Sigmoid colon (tissue), 7 donors: ENCODE measurements at places on chromosomes 1 and 21. TPM values are rescaled to one million over a fixed set of nuclear protein-coding genes. Genes with fewer than 3 reads are reported as not detected.

Gene CADM3
- total RNA-seq: 21.0 TPM

Gene SLAMF9
- total RNA-seq: not detected

Gene KLHDC9
- total RNA-seq: 9.9 TPM

Gene KHDC4
- 67.6 TPM for total RNA-seq

Gene GNAI3
- 6.4 TPM for total RNA-seq

Gene ODF2L
- 29.0 TPM for total RNA-seq

Gene MOB3C
- 11.4 TPM for total RNA-seq

Gene PLPPR4
- 1.9 TPM for total RNA-seq

Gene DISC1
- total RNA-seq: 14.1 TPM

Gene FAM78B
- total RNA-seq: 3.4 TPM
